AML-193 (cell line): ENCODE measurements at places on chromosomes 6 and 20.

- no peak for DNase-seq
Observed at GRCh38 chr6:49648036-49648435, 11.4 kb upstream of the RHAG start.

DNA sequence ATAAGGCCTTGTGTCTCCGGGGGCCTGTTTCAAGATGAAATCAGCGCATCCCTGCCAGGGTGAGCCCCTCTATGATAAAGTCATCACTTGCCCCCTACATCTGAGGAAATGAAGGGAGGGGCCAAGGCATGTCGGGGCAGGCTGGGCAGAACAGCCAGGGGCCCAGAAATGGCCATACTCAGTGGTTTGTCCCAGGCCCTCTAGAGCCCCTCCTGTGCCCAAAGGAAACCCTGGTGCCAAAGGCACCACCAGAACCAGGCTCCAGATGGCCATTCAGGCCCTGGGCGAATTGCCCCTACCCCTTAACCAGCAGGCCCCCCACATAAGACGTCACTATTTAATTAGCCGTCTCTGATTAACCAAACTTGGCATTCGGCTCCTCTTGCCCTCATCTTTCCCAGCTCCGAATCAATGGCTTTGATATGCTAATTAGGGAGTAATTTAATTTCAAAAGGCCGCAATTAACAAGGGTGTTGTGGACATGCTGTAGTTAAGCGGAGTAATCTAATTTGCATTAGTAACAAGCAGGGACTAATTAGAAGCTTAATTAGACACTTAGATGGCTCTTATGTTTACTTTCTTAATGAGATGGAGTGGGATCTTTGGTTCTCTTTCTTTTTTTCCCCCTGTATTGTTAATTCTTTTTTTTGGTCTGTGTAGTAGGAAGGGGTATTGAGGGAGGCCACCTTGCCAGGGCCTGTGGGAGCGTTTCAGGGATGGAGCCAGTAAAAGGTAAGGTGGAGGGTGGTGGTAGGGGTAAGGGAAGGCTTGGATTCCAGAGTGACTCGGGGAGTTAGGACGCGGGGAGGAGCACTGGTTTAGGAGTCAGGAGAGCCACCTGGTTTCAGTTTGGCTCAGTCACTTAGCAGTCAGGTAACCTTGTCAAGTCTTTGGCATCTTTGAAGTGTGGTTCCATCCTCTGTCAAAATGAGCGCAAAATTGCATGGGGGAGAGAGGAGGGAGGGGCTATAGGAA lies 9.4 kb downstream of the FOXP4 start:
- no peak for DNase-seq

- no peak for DNase-seq
Observed at GRCh38 chr6:170200458-170200891, 90.4 kb downstream of the DLL1 start.

- no peak for DNase-seq
Observed at GRCh38 chr20:54995553-54995952, 520.2 kb downstream of the DOK5 start.

DNA sequence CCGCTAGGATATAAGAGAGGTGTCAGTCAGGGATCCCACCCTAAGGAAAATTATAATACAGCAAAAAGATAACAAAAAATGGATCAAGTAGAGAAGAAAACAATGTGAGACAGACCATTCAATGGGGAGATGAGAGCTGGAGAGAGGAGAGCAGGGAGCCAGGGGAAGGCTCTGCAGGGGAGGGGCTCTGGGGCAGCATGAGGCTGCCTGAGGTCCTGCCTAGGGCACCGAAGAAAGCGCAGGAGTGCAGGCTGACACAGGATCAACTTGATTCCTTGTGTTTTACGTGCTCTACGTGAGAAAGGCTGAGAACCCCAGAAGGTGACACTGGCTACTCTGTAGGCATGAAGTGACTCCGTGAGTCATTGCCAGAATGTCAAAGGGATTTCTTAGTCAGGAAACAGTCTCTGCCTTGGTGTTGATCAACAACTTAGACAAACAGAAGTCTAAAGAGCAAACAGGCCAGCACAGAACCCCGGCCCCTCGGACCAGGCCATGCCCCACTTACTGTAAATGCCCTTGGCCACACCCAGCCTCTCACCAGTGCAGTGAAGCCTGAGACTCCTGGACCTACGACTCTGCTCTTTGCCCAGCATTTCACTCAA lies 290.1 kb upstream of the PRDM1 start:
- DNase-seq: no peak

DNA sequence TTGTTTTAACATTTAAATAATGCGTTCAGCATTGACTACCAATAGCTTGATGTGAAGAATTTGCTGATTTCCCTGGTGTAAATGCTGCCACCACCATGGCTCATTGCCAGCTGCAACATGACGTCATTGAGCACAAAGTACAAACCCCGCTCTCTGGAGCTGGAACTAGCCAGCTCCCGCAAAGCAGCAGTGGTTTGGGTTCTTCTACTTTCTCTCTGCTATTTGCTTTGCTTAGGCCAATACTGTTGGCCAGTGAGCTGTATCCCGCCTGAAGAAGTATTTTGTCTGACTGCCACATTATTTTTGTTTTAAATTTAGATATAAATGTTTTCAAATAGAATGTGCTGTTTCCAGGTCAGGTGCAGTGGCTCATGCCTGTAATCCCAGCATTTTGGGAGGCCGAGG lies 47.4 kb upstream of the KIF13A start:
- DNase-seq: no peak

DNA sequence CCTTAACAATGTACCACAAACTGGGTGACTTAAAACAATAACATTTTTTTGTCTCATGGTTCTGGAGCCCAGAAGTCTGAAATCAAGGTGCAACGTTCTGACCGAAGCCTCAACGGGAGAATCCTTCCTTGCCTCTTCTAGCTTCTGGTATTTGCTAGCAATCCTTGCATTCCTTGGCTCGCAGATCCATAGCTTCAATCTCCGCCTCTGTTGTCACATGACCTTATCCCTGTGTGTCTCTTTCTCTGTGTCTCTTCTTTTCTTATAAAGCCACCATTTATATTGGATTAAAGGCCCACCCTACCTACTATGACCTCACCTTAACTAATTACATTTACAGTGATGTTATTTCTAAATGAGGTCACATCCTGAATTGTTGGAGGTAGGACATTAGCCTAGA lies 37.2 kb upstream of the DOK5 start:
- DNase-seq: no peak

DNA sequence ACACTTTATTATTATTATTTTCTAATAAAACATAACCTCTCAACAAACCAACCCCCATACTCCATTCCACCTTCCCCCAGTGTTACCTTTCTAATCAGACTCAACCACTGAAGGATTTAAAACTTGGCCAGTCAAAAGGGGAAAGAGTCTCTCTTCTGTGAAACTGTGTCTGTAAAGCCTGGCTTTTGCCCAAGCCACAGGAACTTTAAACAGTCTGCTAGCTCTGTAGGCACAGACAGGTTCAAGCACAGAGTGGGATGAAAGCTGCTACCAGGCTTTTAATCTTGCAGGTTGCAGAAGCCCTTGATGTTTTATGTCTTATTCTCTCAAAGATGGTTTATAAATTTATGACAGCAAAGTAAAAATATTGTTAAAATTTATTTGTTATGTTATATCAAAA lies 585.7 kb downstream of the TENT5A start:
- DNase-seq: no peak

DNA sequence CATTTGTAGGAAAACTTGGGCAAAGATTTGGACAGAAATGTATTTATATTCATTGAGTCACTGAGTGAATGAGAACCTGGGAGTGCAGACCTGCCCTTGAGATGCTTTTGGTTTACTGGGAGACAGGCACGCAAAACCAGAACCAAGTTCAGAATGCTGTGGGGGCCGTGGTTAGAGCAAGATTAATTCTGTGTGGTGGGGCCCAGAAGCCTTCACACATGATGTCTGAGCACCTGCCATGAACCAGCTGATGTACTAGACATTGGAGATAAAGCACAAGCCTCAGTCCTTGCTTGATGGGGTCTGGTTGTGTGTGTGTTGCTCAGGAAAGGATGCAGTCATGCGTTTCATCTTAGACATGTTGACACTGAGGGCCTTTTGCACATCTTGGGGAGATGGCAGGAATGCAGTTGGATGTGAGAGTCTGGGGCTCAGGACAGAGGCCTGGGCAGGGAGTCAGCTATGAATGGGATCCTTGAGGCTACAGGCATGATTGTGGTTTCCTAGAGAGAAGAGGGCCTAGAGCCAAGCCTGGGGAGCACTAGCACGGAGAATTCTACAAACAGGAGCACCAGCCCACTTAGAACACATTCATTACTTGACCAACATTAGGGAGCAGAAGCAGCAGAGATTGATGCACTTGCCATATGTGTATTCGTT lies 114.3 kb upstream of the TMEM181 start:
- no peak for DNase-seq

DNA sequence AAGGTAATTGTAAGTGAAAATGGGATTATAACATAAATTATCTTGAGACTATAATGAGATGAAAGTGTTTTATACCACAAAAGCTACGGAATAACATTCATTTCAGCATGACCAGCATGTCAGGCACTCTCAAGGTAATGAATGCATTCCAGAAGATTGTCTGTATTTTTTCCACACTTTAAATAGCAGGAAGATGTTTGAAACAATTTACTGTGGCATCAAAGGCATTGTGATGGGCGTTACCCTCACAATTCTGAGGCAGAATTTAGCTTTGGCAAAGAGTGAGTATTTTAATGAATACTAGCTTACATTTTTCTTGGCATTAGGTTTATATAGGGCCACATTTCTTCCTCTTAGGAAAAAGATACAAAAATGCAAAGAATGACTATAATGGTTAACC lies 627.2 kb downstream of the BCKDHB start:
- no peak for DNase-seq

GRCh38 chr20:12989586-12990115 lies 19.1 kb upstream of the SPTLC3 start:
- DNase-seq: no peak

GRCh38 chr6:55652429-55652828 lies 73.4 kb upstream of the HMGCLL1 start:
- DNase-seq: no peak

- no peak for DNase-seq
Observed at GRCh38 chr20:7883309-7883708, 56.9 kb downstream of the HAO1 start.

- no peak for DNase-seq
Observed at GRCh38 chr6:111842891-111843290, 30.4 kb downstream of the FYN start.

- no peak for DNase-seq
Observed at GRCh38 chr20:38663660-38664059, 60.6 kb upstream of the SLC32A1 start.

DNA sequence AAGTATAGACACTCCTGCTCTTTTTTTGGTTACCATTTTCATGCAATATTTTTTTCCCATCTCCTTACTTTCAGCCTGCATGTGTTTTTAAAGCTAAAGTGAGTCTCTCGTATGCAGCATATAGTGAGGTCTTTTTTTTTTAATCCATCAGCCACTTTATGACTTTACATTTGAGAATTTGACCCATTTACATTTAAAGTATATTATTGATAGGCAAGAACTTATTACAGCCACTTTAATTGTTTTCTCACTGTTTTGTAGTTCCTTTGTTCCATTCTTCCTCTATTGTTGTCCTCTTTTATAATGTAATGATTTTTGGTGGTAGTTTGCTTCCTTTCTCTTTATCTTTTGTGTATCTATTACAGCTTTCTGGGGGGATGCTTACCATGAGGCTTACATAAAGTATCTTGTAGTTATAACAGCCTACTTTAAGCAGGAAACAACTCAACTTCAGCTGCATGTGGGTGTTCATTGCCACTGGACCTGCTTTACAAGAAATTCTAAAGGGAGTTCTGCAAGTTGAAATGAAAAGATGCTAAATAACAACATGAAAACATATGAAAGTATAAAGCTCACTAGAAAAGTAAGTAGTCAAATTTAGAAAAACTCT lies 71.8 kb downstream of the TNFAIP3 start:
- DNase-seq: no peak

DNA sequence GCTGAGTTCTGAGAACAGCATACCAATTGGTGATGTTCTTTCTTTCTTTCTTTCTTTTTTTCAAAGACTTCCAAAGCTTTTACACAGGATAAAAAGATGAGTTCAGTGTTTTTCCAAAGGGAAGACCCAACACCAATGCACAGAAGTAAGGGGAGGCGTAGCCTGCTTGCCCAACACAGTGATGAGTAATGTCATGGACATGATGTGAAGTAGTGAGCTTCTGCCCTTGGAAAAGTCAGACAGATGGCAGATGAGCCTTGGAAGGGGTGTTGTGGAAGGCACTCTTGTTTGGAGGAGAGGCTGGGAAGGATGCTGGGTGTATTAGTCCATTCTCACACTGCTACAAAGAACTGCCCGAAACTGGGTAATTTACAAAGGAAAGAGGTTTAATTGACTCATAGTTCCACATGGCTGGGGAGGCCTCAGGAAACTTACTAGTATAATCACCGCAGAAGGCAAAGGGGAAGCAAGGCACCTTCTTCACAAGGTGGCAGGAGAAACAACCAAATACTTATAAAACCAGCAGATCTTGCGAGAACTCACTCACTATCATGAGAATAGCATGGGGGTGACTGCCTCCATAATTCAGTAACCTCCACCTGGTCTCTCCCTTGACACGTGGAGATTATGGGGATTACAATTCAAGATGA lies 12.6 kb downstream of the LRP11 start:
- no peak for DNase-seq

DNA sequence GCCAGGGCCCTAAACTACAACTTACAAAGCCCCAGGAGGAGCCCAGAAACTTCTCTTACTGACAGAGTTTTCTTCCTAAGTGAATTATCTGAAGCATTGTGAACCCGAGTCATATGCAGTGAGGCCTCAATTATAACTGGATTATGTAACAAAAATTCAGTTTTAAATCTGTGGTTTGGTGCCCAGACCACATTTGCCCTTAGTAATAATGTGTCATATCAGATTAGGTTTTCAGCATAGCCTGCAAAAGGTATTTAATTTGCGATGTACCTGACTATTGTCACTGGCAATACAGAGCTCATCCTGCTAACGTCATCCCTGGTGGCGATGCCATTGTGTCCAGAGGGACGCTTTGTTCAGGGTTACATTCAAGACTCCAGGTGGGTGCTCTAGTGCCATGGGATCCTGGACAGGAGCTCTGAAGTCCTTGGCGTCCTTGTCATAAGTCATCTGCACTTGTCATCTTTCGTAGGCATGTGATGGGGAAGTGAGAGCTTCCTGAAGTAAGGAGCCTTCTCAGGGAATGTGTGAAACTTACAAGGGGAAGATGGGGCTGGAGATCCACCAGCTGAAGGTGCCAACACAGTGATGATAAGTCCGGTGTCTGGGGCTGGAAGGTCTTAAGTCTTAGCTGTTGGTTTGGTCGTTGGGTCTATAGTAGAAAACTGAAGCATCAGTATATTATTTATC lies 65.1 kb downstream of the HIVEP1 start:
- no peak for DNase-seq

- no peak for DNase-seq
Observed at GRCh38 chr6:136696783-136697364, 95.4 kb downstream of the MAP3K5 start.

GRCh38 chr20:17808357-17808756 lies 108.6 kb downstream of the BANF2 start:
- no peak for DNase-seq

GRCh38 chr20:50421356-50422340 lies 88.5 kb upstream of the PTPN1 start:
- no peak for DNase-seq

GRCh38 chr20:62728781-62729300 lies 20.2 kb downstream of the NTSR1 start:
- no peak for DNase-seq
